ENCODE measurements at places on chromosomes 6 and 20.
A peak's percentile ranks its signal among the peaks of the same experiment; 100 is the strongest.

DNA sequence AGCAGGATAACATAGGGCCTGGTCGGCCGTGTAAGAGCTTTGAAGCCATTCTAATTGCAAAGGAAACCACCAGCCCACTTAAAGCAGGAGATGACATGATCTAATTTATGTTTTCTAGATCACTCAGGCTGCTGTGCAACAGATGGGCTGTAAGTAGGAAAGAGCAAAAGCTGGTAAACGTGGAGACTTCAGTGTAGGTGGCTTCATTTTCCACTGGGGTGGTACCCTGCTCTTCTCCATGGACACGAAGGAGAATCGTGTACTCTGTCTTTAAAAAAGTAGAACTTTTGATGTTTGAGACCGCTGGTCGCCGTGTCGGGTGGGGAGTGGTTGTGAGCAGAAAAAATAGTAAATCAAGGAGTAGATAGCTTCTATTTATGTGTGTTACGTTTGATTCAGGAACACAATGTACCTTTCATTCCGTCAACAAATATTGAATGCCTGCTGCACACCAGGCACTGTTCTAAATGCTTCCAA, 6.4 kb downstream of the CASS4 start:
- DNase-seq: peak; percentile 32

- DNase-seq: peak; percentile 10
Observed at GRCh38 chr6:155417454-155417853, 38.2 kb downstream of the NOX3 start.

GRCh38 chr6:41396335-41396734, 60.9 kb downstream of the NCR2 start:
- DNase-seq: no peak

GRCh38 chr20:63552481-63553249, 1.3 kb upstream of the FNDC11 start:
- DNase-seq: no peak

DNA sequence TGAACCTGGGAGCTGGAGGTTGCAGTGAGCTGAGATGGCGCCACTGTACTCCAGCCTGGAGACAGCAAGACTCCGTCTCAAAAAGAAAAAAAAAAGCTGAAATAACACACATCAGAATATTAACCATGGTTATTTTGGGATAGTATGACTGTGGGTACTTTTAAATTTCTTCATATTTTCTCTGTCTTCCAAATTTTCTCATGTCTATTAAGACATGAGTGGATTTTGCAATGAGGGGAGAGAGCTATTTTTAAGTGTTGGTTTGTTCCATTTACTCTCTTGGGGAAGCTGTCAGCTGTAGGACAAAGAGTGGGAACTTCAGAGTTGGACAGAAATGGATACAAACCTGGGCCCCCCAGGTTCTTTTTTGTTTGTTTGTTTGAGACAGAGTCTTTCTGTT, 10.3 kb downstream of the ADISSP start:
- no peak for DNase-seq

DNA sequence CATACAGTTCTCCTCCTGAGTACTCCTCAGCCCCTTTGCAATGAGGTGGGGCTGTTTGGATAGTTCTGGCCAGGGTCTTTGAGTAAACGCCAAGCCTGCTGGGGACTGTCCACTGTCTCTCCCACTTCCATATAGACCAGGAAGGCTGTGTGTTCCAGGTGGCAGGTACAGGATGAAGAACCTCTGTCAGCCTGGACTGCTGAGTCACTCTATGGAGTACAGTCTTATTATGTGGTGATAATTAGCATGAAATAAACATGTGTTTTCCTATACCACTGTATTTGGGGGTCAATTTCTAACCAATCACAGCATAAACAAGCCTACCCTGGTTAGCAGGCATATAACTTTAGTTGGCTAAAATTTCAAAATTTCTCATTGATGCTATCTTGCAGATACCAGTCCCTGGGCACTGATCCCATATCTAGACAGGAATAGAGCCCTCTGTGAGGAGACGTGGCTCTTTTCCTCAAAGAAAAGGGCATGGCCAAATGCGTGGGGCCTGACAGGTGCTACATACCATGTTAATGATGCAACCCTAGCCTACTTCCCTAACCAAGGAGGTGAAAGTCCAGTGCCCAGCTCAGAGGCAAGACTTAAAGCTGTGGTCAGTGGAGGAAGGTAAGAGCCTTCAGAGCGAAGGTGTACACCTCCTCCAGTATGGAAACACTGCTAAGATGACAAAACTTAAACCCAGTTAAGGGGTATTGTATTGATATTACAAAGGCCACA, 4.5 kb upstream of the ALDH8A1 start:
- DNase-seq: no peak
